ENCODE measurements at places on chromosomes 12 and 14. TPM values are rescaled to one million over a fixed set of nuclear protein-coding genes. Genes with fewer than 3 reads are reported as not detected.

- peak; percentile 90 for DNase-seq
Measured at GRCh38 chr14:73612339-73613045, at the start of gene ACOT6. ACOT6 (plus strand) TSS chr14:73612517; CDS start chr14:73612572, 55 bp downstream.

- DNase-seq, result no peak
Measured at GRCh38 chr14:34373191-34373590, 88.8 kb downstream of the SPTSSA start.

DNA sequence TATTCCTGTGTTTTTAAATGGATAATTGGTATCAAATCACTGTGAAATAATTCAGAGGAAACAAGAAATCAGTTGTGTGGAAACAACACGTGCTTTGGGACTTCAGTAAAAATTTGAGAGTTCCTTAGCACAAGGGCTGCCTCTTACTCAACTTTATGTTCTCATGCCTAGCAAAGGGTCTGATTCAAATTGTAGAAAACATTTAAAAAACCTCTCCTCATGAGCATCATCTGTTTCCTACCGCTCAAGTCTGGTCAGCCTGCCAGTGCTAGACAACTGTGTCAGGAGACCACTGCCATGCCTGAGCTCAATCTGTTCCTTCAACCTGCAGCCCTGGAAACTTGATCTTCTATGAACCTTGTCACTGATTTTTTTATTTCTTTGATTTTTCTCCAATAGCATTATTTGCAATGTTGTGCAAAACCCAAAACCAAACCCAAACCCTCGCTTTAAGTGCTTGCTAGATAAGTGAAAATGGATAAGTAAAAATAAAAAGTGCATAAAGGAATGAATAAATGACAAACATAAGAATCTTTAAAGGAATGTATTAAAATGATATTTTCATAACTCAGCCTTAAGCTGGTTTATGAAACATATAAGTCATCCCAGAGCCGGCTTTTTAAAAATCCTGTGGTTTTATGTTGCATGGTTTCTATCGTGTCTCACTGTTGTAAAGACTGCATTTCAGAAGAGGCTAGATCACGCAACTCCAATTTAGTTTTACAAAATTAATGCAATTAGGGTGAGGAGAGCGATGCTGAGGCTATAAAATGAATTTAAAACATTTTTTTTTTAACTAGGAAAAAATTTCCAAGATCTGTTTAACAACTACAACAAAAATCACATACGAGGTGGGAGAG is 361.2 kb upstream of the PDE3A start:
- DNase-seq, result no peak

The SLC4A8 gene
- total RNA-seq, result 132 TPM

The NFYB gene
- total RNA-seq, result 64.2 TPM

- DNase-seq, result peak; percentile 45
Measured at GRCh38 chr14:32633224-32633859, 304.2 kb downstream of the AKAP6 start.

- peak; percentile 15 for DNase-seq
Measured at GRCh38 chr14:71322655-71323250, 415.5 kb downstream of the PCNX1 start.

GRCh38 chr12:64696080-64696741 is 63.0 kb downstream of the GNS start:
- no peak for DNase-seq

The ARHGAP9 gene
- total RNA-seq, result 0.62 TPM

The RPL10L gene
- not detected for total RNA-seq

DNA sequence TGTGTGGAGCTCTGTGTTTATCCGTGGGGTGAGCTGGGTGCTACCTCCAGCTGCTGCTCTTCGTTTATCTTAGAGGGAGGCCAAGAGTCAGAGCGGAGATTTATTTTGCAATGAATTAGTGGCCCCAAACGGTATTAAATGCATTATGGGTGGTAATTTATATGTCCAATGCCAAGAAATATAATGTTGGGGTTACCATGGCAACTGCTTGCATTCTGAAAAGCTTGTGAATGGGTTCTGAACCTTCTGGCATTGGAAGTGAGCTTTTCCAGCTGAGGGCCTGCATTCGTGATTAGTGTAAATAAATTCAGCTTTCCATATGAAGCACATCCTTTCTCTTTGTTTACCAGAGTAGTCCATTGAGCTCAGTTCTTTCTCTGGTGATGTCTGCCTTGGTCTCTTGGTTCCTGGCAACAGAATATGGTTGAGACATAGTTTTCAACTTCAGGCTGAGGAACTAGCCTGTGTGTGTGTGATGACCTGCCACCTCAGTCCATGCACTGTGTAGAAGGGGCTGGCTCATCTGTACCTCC is 51.8 kb downstream of the TRAF3 start:
- no peak for DNase-seq

The TAS2R30 gene
- 7.9 TPM for total RNA-seq

DNA sequence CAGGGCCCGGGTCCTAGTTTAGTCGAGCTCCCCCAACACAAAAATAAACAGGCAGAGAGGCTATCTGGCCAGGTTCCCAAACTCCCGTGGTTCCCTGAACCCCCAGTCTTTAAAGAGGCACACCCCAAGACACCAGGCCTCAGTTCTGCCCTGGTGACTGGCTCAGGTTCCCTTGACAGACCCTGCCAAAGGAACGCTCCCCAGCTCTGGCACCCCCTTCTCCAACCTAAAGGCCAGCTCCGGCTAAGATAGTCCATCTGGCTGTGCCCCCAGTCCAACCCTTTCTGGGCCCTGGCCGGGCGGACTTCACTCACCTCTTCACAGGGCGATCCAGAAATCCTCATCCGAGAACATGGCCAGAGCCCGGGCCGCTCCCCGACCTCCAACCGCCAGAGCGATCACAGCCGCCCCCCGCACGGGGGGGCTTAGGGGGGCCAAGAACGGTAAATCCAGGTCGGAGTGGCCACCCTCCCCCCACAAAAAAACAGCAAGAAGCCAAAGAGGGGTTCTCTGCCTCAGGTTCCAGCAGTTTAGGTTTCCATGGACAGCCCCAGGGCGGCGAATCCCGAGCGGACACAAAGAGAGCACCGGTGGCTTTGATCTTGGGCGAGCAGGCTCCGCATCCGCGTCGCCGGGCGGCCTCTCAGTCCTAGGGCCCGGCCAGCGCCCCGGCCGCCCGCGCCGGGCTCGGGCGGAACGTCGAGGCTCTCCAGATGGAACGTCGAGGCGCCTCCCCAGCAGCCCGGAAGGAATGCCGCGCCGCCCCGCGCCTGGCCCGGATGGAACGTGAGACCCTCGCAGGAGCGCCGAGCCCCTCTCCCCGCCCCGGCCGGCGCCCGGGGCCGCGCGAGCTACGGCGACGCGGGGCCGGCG is 1.1 kb downstream of the KMT2D start:
- peak; percentile 76 for DNase-seq

- peak; percentile 61 for DNase-seq
Measured at GRCh38 chr12:57837864-57838562, 8.5 kb downstream of the CTDSP2 start.

DNA sequence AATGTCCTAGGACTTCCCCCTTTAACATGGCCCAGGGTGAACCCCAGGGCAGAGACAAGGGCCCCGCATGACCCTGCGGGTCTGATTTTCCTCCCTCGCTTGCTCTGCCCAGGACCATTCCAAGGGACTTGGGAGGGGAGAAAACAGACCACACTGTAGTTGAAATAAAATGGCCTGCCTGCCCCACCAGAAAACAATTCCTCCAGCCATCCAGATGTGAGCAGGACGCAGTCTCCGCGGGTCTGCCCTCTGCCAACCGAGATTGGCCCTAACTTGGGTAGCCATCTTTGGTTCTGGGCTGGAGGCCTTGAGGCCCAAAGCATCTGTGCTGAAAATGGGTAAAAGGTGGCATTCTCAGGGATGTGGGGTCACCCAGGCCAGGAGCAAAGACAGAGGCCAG is 75.5 kb downstream of the RFLNA start:
- no peak for DNase-seq

DNA sequence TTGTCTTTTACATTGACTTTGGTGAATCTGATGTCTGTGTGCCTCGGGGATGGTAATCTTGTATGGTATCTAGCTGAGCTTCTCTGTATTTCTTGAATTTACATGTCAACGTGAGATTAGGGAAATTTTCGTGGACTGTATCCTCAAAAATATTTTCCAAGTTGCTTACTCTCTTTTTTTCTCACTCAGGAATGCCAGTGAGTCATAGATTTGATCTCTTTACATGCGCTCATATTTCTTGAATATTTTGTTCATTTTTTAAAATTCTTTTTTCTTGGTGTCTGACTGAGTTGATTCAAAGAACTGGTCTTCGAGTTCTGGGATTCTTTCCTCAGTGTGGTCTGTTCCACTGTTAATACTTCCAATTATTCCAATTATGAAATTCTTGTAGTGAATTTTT is 207.7 kb downstream of the RAD51B start:
- DNase-seq, result no peak

DNA sequence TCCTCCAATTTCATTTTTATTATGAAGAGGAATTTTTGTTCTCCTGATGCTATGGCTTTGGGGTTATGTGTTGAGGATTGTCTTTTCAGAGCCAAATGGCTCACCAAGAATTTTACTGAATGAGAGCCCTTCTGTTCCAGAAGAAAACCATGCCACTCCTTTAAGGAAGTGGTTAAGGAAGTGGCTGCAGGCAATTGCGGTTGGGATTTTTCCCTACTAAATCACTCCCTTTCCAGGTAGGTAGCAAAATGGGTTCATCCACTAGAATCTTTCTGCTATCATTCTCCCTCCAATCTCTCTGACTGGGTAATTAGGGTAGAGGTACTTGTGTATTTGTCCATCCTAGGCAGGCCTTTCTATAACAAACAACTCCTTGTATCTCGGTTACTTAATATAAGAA is 163.1 kb downstream of the TTC8 start:
- no peak for DNase-seq

DNA sequence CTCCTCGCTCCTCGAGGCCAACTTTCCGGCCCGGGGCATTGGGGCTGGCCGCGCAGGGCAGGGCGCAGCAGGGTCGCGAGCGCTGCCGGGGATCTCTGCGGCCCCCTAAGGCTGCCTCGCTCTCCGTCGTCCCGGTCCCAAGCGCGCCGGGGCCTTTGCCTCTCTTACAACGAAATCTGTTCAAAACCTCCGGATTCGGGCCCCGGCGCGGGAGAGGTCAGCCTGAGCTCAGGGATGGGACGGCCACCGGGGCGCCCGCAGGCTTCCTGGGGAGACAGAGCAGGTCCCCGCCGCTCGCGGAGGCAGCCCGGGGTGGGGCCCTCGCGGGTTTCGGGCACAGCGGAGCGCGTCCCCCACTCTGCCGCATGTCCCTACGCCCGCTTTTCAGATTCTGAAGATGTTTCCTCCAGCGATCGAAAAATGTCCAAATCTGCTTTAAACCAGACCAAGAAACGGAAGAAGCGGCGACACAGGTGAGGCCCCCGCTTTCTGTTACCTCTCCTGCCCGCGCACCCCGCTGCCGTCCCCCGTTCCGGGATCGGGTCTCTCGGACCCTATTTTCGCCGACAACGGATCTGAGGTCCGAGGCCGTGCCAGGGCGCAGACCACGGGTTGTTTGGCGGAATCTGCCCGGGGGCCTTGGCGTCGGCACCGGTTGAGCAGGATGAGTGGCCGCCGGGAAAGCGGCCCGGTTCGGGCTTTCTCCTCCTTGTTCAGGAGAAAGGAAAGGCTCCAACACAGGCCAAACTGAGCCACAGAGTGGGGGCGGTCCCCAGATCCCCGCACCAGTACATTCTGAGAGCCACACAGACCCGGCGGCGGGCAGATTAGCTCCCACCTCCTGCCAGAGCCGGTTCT is 1.8 kb downstream of the VSX2 start:
- peak; percentile 70 for DNase-seq

GRCh38 chr12:51028813-51029150 is 2.6 kb upstream of the SLC11A2 start:
- DNase-seq, result no peak

DNA sequence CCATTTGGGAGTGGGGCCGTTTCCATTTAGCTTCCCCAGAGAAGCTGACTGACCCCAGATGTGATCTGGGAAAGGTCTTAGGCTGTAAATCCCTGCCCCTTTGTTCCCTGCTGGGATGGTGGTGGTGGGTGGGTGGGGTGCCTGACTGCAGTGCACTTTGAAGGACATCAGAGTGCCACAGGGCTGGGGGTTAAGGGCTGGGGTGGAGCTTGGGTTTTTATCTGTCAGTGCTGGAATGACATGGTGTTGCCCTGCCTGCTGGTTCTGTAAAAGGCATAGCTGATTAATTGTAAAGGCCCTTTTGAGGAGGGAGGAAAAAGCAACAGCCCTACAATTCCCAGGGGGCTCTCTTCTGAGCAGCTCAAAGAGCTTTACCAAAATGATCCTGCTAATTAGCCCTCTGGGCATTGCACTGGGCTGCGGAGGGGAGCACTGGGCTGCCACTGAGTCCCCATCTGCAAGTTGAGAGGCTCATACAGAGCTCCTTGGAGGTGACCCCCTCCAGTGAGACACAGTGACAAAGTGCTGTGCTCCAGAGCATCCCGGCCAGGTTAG is 21.1 kb downstream of the PLEKHG3 start:
- DNase-seq, result peak; percentile 75

The PROX2 gene
- total RNA-seq, result not detected

- DNase-seq, result no peak
Measured at GRCh38 chr12:90871726-90872096, 83.3 kb downstream of the CCER1 start.

GRCh38 chr14:21902561-21903181 is 229.1 kb upstream of the OR4E1 start:
- DNase-seq, result no peak
